GM23338 (cell line): ENCODE measurements at places on chromosomes 7 and 10. TPM values are rescaled to one million over a fixed set of nuclear protein-coding genes. Genes with fewer than 3 reads are reported as not detected.

- no peaks in the 10 kb centered on the region for H3K27me3 ChIP-seq
- no peaks in the 10 kb centered on the region for H3K36me3 ChIP-seq
- peaks cover 62% of the 10 kb centered on the region for H3K4me1 ChIP-seq
- DNase-seq: peak; percentile 73
Measured at GRCh38 chr7:101870361-101871062, 53.1 kb downstream of the CUX1 start.

Gene HKDC1
- 0.03 TPM in 1 of 2 replicates, not detected in the other for total RNA-seq

Gene GIMAP4
- total RNA-seq: not detected in 2 replicates

DNA sequence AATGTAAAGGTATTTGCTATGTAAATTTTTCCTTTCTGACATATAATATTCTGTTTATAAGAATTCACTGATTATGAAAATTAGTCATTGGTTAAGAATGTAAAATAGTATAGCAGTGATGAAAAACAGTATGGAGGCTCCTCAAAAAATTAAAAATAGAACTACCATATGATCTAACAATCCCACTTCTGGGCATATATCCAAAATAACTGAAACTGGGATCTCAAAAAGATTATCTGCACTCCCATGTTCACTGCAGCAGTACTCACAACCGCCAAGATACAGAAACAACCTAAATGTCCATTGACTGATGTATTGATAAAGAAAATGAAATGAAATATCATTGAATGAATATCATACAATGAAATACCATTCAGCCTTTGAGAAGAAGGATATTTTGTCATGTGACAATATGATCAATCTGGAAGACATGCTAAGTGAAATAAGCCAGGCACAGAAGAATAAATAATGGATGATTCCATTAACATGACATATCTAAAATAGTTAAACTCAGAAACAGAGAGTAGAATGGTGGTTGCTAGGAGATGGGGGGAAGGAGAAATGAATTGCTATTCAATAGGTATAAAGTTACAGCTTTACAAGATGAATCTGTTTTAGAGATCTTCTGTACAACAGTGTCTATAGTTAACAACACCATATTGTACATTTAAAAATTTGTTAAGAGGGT, 14.0 kb downstream of the C10orf88 start:
- DNase-seq: no peak
- H3K4me3 ChIP-seq: no peak overlapping the region
- H3K27ac ChIP-seq: no peak overlapping the region
- peaks cover 3% of the 10 kb centered on the region; the same call in 1 of the 2 replicates for H3K36me3 ChIP-seq

GRCh38 chr10:128704716-128705115, 578.5 kb upstream of the MKI67 start:
- H3K27me3 ChIP-seq: no peaks in the 10 kb centered on the region
- no peak overlapping the region for H3K4me3 ChIP-seq
- DNase-seq: no peak
- peaks cover 5% of the 10 kb centered on the region; the same call in 1 of the 2 replicates for H3K4me1 ChIP-seq
- no peak overlapping the region for H3K27ac ChIP-seq

Gene ASZ1
- total RNA-seq: not detected in 2 replicates
